ENCODE measurements at places on chromosomes 5 and 9.

DNA sequence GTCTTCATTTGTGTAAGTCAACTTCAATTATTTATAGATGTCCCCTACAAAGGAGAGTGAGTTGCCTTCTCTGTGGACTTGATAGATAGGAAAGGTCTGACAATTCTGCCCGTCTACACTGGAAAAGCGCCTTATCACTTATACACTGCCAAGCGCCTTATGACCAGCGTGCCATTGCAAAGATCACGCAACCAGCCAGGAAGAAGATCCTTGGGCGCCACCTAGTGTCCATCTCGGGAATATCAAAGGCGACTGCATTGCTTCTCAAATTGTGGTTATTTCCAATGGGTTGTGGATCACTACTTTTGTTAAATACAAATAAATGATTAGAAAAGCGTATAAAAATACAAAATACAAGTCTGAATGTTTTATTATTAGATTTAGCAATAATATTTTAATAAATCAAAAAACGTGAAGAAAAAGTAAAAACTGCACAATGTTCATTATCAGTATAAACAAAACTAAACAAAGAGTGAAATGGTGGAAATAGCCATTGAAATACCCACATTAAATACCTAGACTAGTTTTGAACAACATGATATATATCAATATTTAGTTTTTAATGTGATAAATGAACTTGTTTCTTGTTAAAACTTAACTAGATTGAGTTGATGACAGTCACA lies 27.8 kb downstream of the SUB1 start:
- peak; percentile 94 for DNase-seq

- no peak for DNase-seq
These were observed 9.8 kb upstream of the ABL1 start for GRCh38 chr9:130825351-130825651.

GRCh38 chr5:16531063-16531648 lies 65.6 kb upstream of the ZNF622 start:
- DNase-seq, result no peak

DNA sequence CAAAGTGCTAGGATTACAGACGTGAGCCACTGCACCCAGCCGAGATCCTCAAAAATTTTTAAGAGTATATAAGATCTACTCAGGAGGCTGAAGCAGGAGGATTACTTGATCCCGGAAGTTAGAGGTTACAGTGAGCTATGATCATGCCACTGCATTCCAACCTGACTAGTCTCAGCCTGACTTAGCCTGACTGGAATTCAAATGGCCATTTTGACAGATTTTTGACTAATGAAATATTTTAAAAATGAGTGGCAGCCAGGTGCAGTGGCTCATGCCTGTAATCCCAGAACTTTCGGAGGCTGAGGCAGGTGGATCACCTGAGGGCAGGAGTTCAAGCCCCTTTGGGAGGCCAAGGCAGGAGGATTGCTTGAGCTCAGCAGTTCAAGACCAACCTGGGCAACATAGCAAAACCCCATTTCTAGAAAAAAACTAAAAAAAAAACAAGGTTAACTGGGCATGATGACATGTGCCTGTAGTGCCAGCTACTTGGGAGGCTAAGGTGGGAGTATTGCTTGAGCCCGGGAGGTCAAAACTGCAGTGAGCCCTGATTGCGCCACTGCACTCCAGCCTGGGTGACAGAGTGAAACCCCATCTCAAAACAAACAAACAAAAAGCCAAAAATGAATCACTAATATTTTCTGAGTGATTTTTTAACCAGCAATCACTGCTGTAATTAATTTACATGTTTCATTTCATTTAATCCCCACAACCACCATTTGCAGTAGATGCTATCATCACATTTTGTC lies 16.6 kb downstream of the ATOX1 start:
- DNase-seq, result no peak

- no peak for DNase-seq
These were observed 90.5 kb upstream of the TNC start for GRCh38 chr9:115208501-115208900.

DNA sequence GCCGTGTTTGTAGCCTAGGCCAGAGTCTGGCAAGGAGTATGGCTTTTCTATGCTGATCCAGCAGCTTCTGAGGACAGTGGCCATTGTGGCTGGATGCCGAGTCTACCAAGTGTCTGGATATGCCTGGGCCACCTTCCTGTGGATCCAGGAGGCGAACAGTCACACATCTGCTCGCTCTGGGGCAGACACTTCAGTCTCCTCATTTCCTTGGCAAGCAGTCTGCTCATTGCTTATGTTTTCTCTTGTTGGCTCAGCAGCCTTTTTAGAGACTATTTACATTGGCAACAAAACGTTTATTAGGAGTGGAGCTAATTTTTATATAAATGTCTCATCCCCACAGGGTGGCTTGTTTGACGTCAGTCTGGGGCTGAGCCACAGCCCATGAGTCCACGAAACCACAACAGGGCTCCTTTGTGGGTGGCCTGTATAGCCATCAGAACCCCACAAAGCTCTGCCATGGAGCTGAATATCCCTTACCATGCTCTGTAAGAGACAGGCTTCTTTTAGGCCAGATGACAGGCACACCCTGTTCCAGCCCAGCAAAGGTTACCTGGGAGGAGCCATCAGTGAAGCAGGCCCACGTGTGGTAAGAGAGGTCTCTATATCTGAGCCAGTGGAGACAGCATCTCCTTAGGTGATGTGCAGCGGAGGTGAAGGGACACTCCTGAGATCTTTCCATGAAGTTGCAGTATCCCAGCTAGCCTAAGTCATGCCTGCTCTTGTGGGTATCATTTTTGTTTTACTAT lies 221.7 kb downstream of the DIRAS2 start:
- DNase-seq, result no peak

Measured in activated CD8-positive, alpha-beta memory T cell treated with anti-CD3 and anti-CD28 coated beads for 48 hours (primary cell).